Retina (tissue), 1 donor: ENCODE measurements at places on chromosomes 4 and X.

- no peak for DNase-seq
These were observed 53.6 kb upstream of the RAP2C start for GRCh38 chrX:132272826-132273225.

DNA sequence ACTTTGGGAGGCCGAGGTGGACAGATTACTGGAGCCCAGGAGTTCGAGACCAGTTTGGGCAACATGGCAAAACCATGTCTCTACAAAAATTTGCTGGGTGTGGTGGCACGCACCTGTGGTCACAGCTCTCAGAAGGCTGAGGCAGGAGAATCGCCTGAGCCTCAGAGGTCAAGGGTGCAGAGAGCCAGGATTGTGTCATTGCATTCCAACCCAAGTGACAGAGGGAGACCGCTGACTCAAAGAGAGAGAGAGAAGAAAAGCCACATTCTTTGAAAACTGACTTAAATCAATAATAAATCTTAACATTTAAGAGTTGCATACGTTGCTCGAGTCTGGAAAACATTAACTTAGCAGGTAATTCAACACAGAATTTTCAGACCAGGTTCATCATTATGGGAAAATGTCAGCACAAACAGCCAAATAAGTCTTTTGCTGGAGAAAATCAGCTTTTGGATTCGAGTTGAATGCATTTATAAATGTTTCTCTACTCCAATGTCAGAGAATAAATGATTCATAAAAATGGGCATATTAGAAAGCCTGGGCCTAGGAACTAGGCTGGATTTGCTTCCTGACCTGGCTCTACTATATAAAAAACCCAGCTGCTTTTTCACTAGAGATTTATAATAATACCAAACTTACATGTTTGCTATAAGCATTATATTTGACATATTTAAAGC lies 68.3 kb upstream of the RBPJ start:
- DNase-seq, result no peak

DNA sequence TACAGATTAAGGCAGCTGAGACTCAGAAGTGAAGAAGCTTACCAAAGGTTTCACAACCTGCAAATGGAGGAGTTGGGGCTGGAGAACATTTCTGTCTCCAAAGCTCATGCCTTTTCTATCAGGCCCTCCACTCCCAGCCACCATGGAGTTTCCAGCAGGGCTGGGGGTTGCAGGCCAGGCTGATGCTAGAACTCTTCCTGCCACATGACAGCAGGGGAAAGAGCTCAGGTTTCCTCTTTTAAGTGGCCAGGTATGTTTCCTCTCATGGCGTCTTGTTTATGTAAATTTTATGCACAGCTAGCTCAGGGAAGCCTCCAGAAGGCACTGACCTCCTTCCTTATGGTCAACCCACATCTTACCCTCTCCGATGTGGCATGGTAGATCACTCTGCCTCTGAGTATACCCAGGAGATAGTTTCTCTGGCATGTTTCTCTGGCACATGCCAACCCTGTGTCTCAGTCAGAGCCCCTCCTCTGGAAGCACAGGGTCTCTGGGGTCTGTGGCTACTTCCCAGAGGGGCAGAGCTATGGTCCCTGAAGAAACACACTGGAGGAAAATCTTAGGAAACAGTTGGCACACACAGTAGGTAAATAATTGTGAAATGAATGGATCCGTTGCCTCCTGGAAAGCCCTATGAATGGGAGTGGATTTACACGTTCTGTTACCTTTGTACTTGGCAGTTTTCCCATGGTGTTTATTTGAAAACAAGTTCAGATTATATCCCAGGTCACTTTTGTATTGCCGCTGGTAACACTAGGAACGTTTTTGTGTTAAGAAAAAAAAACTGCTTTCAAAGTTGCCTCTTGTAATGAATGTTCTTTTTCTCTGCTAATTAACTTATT lies 28.9 kb downstream of the PDK3 start:
- DNase-seq, result no peak

DNA sequence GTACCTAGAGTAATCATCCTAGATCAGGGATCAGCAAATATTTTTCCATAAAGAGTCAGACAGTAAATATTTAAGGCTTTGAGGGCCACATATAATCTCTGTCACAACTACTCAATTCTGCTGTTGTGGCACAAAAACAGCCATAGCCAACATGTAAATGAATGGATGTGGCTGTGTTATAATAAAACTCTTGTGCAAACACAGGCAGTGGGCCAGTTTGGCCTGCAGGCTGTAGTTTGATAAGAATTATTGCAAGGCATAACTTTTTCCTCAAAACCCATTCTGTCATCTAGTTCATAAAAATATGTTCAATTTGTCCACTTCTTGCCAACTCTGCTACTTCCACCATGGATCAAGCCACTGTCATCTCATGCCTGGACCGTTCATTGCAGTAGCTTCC lies 39.4 kb upstream of the SHROOM4 start:
- DNase-seq, result no peak

DNA sequence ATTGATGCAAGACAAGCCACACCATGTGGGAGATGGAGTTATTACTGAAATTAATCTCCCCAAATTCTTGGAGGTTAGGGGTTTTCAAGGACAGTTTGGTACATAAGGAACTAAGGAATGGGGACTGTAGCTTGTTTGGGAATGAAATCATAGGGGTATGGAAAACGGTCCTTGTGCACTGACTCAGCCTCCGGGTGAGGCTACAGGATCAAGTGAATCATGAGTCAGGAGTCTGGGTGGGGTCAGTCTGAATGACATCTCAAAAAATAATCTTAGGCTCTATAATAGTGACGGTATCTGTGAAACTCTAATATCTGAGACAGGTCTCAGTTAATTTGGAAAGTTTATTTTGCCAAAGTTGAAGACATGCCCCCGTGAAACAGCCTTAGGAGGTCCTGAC lies 128.5 kb upstream of the CYSLTR1 start:
- DNase-seq, result no peak

GRCh38 chr4:5027346-5027745 lies 8.1 kb upstream of the CYTL1 start:
- no peak for DNase-seq

GRCh38 chr4:76488888-76489685 lies 54.1 kb downstream of the SHROOM3 start:
- DNase-seq, result no peak

DNA sequence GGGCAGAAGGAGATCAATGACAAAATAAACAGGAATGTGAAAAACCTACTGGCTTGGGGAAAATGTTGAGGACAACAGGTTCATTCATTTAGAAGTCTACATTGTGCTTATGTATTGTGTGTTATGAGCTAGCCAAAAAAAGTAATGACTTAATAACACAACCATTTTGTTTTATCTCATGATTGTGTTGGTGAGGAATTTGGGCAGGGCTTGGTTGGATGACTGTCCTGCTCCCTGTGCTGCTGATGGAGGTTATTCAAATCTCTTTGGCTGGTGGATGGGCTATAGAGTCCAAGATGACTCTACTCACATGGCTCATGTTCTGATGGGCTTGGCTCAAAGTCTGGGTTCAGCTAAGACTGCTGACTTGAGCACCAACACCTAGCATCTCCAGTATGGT lies 116.3 kb downstream of the HS3ST1 start:
- no peak for DNase-seq

DNA sequence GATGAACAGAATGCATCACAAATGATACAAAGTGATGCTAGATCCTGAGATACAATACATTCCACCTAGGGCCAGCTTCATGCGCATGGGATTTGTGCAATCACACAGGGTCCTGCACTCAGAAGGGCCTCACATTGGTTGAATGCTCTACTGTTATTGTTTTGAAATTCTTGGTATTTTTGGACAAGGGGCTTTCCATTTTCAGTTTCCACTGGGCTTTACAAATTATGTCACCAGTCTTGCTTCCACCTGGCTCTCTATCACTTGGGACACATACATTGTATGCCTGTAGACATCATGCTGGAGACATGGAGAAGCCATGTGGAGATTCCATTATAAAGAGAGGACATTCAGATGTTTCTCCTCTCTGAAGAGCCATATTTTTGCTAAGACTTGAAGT lies 155.8 kb downstream of the NAA11 start:
- DNase-seq, result no peak

GRCh38 chr4:179110356-179110755 lies 1668.1 kb upstream of the AGA start:
- DNase-seq, result no peak

DNA sequence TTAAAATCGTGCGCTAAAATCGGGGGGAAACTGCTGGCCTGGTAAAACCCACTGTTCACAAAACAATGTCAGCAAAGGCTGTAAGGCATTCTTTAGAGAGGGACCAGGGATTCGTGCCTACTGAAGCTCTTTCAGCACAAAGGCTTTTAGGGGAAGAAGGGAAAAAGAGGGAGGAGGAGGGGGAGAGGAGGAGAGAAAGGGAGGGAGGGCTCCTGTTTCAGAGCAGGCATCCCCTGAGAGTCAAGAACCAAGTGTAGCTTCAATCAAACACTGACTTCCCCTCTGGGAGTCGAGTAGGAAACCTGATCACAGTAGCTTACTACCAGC lies 9.5 kb downstream of the BCOR start:
- peak; percentile 17 for DNase-seq

- no peak for DNase-seq
These were observed 58.4 kb downstream of the DCUN1D4 start for GRCh38 chr4:51901363-51901762.

GRCh38 chr4:29805916-29806480 lies 914.2 kb upstream of the PCDH7 start:
- no peak for DNase-seq

GRCh38 chrX:18422325-18422724 lies 3.1 kb upstream of the CDKL5 start:
- no peak for DNase-seq

GRCh38 chrX:55210931-55211677 lies 9.0 kb upstream of the PAGE5 start:
- no peak for DNase-seq

- no peak for DNase-seq
These were observed 72.2 kb upstream of the ELOVL6 start for GRCh38 chr4:110270492-110271197.

DNA sequence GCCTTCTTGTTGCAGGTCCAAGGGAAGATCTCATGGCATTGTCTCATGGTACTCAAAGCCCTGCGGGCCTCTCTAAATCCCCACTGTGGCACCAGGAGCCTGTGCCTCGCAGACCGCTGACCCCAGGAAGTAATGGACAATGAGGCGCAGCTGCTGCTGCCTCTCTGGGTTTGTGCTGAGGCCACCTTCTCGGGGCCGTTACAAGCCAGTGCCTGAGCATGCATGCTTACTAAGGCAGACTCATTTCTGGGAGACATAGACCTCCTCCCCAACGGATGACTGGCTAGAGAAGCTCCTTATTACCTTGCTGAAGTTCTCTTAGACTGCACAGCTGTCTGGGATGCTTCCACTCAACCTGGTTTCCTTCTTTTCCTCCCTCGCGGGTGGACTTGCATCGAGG lies 1.3 kb downstream of the BDH2 start:
- DNase-seq, result peak; percentile 53

- DNase-seq, result no peak
These were observed 1.2 kb upstream of the N4BP2 start for GRCh38 chr4:40055511-40055862.

DNA sequence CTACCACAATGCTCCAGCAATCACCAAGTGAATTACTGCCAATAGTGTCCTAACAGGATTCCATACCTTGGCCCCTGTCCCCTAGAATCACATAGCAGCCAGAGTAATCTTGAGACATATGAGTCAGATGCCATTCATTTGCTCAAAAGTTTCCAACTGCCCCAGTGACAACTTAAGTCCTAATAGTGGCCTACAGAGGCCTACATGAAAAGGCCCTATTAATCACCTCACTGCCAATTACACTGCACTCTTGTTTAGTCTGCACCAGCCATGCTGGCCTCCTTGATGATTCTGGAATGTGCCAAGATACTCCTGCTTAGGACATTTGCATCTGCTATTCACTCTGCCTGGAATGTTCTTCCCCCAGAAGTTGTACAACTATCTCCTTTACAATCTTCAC lies 130.7 kb downstream of the NR3C2 start:
- DNase-seq, result no peak

GRCh38 chrX:30627818-30628652 lies 25.2 kb upstream of the GK start:
- no peak for DNase-seq

GRCh38 chr4:173697840-173698239 lies 167.8 kb upstream of the HAND2 start:
- no peak for DNase-seq

- DNase-seq, result no peak
These were observed 86.8 kb downstream of the DCLK2 start for GRCh38 chr4:150164956-150165629.

GRCh38 chrX:106246511-106246910 lies 78.4 kb downstream of the PWWP3B start:
- no peak for DNase-seq

GRCh38 chrX:101117701-101118100 lies 19.7 kb downstream of the CENPI start:
- DNase-seq, result no peak

DNA sequence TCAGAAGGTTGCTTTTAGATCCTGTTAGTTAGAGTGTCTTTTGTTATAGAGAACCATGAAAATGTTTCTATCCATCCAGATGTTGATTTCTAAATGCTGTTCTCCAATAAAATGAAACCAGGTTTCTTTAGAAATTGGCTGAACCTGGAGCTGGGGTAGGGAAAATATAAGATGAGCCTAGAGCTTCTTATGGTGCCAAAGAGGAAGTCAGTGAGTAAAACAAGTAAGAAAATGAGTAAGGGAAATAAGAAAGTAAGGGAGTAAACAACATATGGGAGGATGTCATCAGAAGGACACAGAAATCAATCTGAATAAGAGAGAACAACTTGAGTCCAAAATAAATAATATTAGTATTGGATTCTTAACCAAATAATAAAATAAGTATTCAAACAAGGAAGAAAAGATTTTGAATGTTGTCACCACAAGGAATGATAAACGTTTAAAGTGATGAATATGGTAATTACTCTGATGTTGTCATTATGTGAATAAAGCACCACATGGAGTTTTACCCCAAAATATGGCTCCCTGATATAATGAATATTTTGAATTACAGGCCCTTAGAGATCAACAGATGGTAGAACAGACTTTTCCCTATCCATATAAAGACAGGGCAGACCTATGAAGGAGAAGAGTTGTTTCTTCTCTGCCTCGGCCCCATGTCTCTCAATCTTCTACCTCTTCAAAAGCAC lies 506.1 kb downstream of the IL15 start:
- no peak for DNase-seq

GRCh38 chr4:101471201-101471600 lies 123.9 kb upstream of the PPP3CA start:
- no peak for DNase-seq

- no peak for DNase-seq
These were observed 81.6 kb downstream of the MID1 start for GRCh38 chrX:10538831-10539230.

DNA sequence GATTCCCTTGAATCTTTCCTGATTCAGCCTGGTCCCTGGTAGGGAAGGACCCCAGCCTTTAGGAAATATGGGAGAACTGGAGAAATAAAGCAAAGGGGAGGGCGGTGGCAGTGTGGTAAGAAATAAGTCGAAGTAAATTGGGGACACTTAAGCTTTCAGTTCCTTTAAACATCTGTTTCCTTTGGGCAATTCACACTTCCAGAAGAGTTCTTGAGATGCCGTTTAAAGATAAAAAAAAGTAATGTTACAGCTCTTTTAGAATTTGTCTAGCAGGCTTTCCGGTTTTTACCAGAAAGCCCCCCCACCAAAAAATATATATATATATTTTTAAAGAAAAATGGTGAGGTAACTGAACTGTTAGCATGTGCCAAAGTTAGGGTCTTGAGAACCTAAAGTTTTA lies 46.6 kb downstream of the TSPAN7 start:
- no peak for DNase-seq
